ENCODE measurements at places on chromosomes 11 and 22. TPM values are rescaled to one million over a fixed set of nuclear protein-coding genes. Genes with fewer than 3 reads are reported as not detected.

Gene LRRC75B
- 6.0 TPM for total RNA-seq

Gene OSM
- not detected for total RNA-seq

Gene TRIM51
- not detected for total RNA-seq

Gene PKDREJ
- total RNA-seq: 0.09 TPM

Gene NPTXR
- 1.3 TPM for total RNA-seq

Gene HTR3B
- not detected for total RNA-seq

Gene GDPD4
- total RNA-seq: not detected

Gene CRKL
- total RNA-seq: 44.7 TPM

Gene TTC28
- 55.8 TPM for total RNA-seq

Gene NCR3LG1
- 4.6 TPM for total RNA-seq

Gene B3GAT3
- 14.1 TPM for total RNA-seq

Gene DDTL
- 1.8 TPM for total RNA-seq

Gene SOX10
- not detected for total RNA-seq

Gene RASSF10
- total RNA-seq: not detected

Gene PRG2
- total RNA-seq: not detected

Gene MUC5B
- total RNA-seq: not detected

Gene BLID
- 30.6 TPM for total RNA-seq

Gene SPON1
- total RNA-seq: 42.9 TPM

Gene ANKK1
- not detected for total RNA-seq

Gene OR52H1
- total RNA-seq: 0.81 TPM

Gene RNF215
- 9.1 TPM for total RNA-seq

Gene CD6
- total RNA-seq: not detected

Gene BRD1
- total RNA-seq: 58.5 TPM

Gene PUS3
- 11.7 TPM for total RNA-seq

Gene CSNK1E
- 31.5 TPM for total RNA-seq

Gene SLC7A4
- total RNA-seq: 0.09 TPM

Gene DEPDC7
- total RNA-seq: 3.5 TPM

Gene IFITM2
- total RNA-seq: 88.1 TPM

Gene PRPF19
- total RNA-seq: 53.1 TPM

Gene SCN4B
- total RNA-seq: under 0.01 TPM

Gene PRRG4
- 0.36 TPM for total RNA-seq

Gene NDUFV1
- 138 TPM for total RNA-seq

Gene TMA7B
- not detected for total RNA-seq
